ENCODE measurements at places on chromosomes 13 and 19.

- peak; percentile 97 for DNase-seq
Observed at GRCh38 chr19:6767357-6768235, at the start of gene SH2D3A. SH2D3A (minus strand) TSS chr19:6767435; CDS start chr19:6763748, 3,687 bp downstream.

DNA sequence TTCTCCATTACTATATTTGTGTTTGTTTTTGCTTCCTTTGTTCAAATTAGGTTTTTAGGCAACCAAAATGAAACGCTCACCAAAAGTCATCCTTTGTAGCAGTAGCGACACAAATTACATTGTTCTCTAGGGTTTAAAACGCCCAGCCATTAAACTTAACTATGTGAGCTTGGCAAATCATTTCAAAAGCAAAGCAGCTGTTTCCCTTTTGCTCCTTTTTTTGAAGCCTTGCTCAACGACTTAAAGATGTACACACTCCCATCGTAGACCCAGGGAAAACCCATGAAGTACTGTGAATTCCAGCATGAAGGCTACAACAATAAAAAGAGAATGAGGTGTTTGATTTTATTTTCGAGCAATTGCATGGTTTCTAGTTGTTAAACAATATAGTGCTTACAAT is 106.7 kb downstream of the RAP2A start:
- no peak for DNase-seq

DNA sequence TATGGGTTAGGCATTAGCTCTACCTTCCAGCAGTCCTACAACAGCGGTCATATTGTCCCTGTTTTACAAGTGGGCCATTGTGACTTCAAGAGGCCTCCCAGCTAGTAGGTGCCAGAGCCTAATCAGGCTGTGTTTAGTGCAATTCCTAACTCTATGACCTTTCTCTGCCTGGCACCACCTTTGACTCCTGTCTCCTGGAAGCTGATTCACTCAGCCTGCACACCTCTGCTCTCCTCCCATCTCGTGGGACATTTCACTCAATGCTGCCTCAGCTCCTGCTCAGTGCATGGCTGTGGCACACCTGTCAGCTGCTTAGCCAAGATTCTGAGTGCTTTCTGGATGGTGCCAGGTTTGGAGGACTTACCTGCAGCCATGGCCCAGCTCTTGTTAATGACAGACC is 9.5 kb upstream of the GJB6 start:
- DNase-seq, result no peak

- DNase-seq, result no peak
Observed at GRCh38 chr13:29438769-29439168, 156.7 kb downstream of the SLC7A1 start.

DNA sequence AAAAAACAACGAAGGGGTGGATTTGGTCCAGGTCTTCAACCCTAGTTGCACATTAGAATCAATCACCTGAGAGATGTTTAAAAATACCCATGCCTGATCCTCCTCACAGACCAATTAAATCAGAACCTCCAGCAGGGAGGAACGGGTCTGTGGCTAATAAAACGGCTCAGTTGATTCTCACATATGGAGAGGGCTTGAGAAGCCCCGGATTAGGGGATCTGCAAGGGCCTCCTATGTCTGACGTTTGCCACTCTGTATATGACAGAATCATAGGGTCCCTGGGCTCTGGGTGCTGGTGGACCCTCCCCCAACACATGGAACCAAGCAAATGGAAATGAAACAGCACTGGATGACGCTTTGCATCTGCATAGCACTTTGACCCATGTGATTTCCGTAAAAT is 36.7 kb upstream of the C13orf42 start:
- no peak for DNase-seq

- no peak for DNase-seq
Observed at GRCh38 chr13:109857803-109858202, 71.4 kb upstream of the IRS2 start.

GRCh38 chr19:34999498-35000337 is at the start of gene GRAMD1A:
GRAMD1A (plus strand) TSS chr19:35000323; CDS start chr19:35000479, 156 bp downstream.
- DNase-seq, result peak; percentile 79

- no peak for DNase-seq
Observed at GRCh38 chr19:48826606-48827020, 9.7 kb downstream of the HSD17B14 start.

- DNase-seq, result peak; percentile 58
Observed at GRCh38 chr13:29594710-29595379, 643 bp downstream of the SLC7A1 start.

DNA sequence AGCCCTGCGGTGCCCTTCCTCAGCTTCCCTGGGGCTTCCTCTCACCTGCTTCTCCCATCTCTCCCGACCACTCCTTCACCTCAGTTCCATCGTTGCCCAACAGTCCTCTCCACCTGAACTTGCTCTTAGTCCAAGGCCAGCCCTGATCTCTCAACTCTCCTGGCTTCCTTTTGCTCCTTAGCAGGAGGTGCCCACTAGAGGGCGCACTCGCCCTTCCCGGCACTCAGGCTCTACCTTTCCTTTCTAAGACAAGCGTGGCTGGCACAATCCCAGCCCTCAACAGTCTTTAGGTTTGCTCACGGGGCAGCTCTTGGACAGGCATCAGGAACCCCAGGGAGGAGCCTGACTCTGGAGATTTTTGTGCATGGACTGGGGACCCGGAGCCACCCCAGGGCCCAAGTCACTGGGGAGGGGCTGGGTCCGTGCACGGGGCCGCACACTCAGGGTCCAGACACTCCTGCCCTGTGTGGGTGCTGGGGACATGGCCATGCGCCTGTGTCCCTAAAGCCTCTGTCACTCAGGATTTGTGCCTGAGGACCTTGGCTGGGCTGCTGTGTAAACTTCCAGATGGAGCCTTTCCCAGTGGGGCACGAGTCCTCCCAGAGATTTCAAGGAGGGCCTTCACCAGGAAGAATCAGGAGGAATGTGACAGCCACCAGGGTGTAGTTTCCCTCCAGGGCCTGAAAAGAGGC is 12.1 kb upstream of the CEACAM8 start:
- DNase-seq, result peak; percentile 26

Measured in CD4-positive, alpha-beta T cell treated with Interleukin-10 for 1 hour (primary cell).